ENCODE measurements at places on chromosomes 1 and 21. TPM values are rescaled to one million over a fixed set of nuclear protein-coding genes. Genes with fewer than 3 reads are reported as not detected.

Gene CBR3
- total RNA-seq = 19.5 TPM

Gene SPRR5
- not detected for total RNA-seq

Gene CELA2A
- total RNA-seq = not detected

Gene LMOD1
- 0.20 TPM for total RNA-seq

Gene CCT3
- 481 TPM for total RNA-seq

Gene SLAMF7
- not detected for total RNA-seq

Gene SLC44A5
- total RNA-seq = not detected

Gene ATP1A1
- total RNA-seq = 117 TPM

Gene CELSR2
- under 0.01 TPM for total RNA-seq

Gene WNT9A
- 1.5 TPM for total RNA-seq

Gene SPATA6
- total RNA-seq = 11.1 TPM

Gene SPRR1A
- not detected for total RNA-seq

Gene TMEM82
- not detected for total RNA-seq

Gene IGSF9
- not detected for total RNA-seq

Gene TIE1
- under 0.01 TPM for total RNA-seq

Gene AP4B1
- total RNA-seq = 15.4 TPM

Gene PGBD2
- total RNA-seq = 4.3 TPM

Gene RNF19B
- 7.7 TPM for total RNA-seq

Gene PPM1J
- 1.1 TPM for total RNA-seq

Gene RRP1B
- 45.7 TPM for total RNA-seq

Gene TRNP1
- total RNA-seq = 23.9 TPM

Gene COL24A1
- total RNA-seq = under 0.01 TPM

Gene NR5A2
- total RNA-seq = not detected

Gene HENMT1
- total RNA-seq = 2.0 TPM

Gene PROX1
- total RNA-seq = 0.37 TPM

Measured in subcutaneous preadipocyte (primary cell).